NCI-H1436 treated with DMSO at 0.1 percent for 48 hours (cell line): ENCODE measurements at places on chromosomes 5 and 9.
A peak's percentile ranks its signal among the peaks of the same experiment; 100 is the strongest.

GRCh38 chr9:110078604-110079003 lies 129.4 kb downstream of the C9orf152 start:
- peak; percentile 60 for DNase-seq

- DNase-seq: no peak
These were observed 8.3 kb upstream of the RETREG1 start for GRCh38 chr5:16625096-16625495.

- no peak for DNase-seq
These were observed 32.7 kb upstream of the KCNMB1 start for GRCh38 chr5:170421826-170422225.

GRCh38 chr5:158392753-158393152 lies 533.8 kb upstream of the CLINT1 start:
- no peak for DNase-seq

- DNase-seq: no peak
These were observed 176.3 kb downstream of the NPR3 start for GRCh38 chr5:32887390-32887789.

- DNase-seq: no peak
These were observed 31.7 kb upstream of the IRX4 start for GRCh38 chr5:1914471-1914870.

DNA sequence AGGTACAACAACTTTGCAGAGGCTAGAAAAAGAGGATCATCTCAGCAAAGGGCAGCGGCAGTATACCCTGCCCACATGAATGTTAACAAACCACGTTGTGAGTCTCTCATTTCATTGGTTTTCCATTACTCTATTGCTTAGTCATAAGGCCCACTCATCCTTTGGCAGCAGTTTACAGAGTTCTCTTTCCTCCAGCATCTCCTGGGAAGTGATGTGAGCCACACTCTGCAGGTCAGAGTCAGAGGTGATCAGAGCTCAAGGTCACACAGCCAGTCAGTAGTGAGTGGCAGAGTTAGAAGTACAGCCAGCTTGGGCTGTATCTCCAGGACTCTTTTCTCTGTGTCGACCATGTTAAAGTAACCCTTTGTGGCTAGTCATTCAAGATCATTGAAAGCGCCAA lies 599.6 kb upstream of the GRAMD2B start:
- DNase-seq: no peak

GRCh38 chr9:116945817-116946216 lies 258.7 kb downstream of the TRIM32 start:
- no peak for DNase-seq

DNA sequence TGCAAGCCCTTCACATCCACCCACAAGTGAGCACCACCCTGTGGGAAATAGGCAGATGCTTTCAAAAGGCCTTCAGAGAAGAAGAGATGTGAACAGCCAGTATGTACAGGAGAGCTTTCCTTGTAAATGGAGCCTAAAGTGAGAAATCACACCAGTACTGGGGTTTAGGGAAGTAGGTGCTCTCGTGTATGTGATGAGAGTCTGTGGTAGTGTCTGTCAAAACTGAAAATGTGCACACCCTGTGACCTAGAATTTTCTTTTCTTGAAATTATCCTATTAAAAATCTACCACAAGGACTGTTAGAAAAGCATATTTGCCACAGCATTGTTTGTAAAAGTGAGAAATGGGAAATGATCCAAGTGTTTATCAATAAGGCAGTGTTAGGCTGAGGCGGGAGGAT lies 16.6 kb downstream of the OTULINL start:
- DNase-seq: no peak

GRCh38 chr9:32128546-32128945 lies 255.9 kb upstream of the ACO1 start:
- no peak for DNase-seq

DNA sequence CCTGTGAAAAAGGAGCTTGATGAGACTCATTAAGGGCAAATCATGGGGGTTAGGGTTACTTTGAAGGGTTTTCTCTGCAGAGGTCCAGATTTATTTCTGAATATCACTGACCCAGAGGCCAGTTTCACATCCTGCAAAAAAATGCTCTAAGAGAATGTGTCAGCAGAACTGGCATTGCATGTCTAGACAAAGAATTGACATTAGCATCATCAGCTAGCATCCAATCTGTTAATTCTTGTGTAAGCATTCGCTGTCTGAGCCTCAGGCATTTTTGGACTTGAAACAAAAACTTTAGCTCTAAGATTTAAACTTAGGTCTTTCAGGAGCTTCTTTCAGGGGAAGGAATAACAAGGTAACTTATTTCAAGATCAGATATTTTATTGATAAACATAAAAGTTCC lies 187.9 kb upstream of the ELL2 start:
- no peak for DNase-seq

GRCh38 chr9:127980706-127981558 lies at the start of gene EEIG1:
Gene EEIG1, minus strand, starts transcription at chr9:127980989. Its CDS starts 852 bp downstream, at chr9:127980137.
- peak; percentile 55 for DNase-seq

GRCh38 chr9:8724284-8725018 lies 924.9 kb upstream of the DMAC1 start:
- DNase-seq: no peak

- no peak for DNase-seq
These were observed 62.0 kb downstream of the SUSD1 start for GRCh38 chr9:112112941-112113681.

- no peak for DNase-seq
These were observed 5.1 kb upstream of the SPIN1 start for GRCh38 chr9:88383176-88383575.

GRCh38 chr5:124537107-124537506 lies 209.3 kb downstream of the ZNF608 start:
- DNase-seq: no peak

DNA sequence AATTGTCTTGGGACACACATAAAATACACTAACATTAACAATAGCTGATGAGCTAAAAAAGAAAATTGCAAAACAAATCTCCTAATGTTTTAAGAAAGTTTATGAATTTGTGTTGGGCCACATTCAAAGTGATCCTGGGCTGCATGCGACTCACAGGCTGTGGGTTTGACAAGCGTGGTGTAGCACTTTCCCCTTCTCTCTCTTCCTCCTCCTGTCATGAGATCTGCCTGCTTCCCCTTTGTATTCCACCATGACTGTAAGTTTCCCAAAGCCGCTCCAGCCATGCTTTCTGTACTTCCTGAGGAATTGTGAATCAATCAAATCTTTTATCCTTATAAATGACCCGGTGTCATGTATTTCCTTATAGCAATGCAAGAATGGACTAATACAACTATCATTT lies 178.0 kb downstream of the TLR4 start:
- no peak for DNase-seq

- DNase-seq: no peak
These were observed 220.5 kb downstream of the SLC12A2 start for GRCh38 chr5:128304088-128304487.

- no peak for DNase-seq
These were observed 172.0 kb downstream of the NSG2 start for GRCh38 chr5:174217527-174217926.

- DNase-seq: no peak
These were observed 11.3 kb downstream of the FLT4 start for GRCh38 chr5:180637962-180638680.

- DNase-seq: no peak
These were observed 1.3 kb upstream of the ISL1 start for GRCh38 chr5:51381761-51382474.

GRCh38 chr9:100269656-100270055 lies 83.1 kb downstream of the TEX10 start:
- no peak for DNase-seq

DNA sequence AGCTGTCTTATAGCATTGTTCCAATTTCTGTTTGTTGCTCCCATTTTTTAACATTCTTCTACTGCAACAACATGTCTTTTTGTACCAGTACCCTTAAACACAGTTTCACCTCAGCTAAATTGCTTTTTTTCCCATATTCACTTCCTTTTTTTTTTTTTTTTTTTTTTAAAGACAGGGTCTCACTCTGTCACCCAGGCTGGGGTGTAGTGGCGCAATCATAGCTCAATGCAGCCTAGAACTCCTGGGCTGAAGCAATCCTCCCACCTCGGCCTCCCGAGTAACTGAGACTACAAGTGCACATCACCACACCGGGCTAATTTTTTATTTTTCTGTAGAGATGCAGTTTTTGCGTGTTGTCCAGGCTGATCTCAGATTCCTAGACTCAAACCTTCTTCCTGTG lies 161.3 kb downstream of the NIPBL start:
- DNase-seq: no peak

DNA sequence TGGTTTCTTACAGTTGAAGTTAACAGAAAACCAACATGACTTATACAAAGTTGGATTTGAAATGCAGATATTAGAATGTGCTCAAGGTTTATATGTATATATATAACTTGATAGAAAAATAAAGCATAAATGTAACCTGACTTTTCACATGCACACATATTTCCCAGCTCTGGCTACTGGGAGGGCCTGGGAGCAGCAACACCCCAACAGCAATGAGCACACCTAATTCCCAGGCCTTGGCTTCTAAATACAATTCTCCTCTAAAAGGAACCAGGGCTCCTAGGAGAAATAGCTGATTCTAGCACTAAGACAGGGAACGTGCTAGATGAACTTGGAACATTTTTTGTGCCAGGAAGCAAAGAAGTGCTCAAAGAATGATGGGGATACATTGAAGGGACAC lies 42.1 kb downstream of the DENND1A start:
- no peak for DNase-seq

DNA sequence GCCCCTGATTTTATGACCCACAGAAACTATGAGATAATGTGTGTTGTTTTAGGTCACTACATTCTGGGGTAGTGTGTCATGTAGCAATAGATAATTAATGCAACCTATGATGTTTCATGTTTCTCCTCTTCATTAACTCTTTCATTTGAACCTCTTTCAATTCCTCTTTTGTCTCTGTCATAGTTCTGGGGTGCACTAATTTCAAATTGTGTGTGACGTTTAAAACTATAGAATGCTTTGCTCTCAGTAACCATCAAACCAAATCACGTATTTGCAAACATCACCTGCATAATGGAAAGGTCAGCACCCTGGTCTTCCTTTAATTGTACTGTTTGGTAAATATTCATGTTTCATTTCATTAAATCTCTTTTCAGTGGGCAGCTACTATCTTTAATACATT lies 621.6 kb downstream of the TLR4 start:
- DNase-seq: no peak

DNA sequence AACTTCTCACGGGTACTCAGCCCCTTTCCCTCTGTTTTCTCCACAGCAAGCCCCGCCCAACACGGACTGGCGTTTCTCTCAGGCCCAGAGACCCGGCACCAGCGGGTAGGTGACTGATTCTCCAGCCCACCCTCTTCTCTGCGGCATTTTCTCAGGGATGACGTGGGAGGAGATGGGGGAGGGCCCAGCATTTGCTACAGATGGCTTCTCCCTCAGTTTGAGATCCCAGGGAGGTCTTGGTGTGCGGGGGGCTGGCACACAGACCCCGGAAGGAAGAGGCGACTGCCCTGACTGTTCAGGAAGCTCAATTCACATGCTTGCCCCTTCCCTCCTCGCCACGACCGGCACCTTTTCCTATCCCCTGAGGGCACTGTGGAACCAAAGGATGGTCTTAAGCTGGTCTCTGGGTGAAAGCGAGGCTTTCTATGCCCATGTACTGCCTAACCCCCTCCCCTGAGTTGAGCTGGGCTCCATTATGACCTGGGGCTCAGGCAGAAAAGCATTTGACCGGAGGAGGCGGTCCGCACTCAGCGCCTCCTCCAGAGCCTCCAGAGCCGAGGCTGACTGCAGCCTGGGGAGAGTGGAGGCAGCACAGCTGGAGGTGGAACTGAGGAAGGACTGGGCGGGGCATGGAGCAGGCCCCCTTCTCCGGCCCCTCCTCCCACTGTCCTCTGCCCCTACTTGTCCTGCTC lies 6.0 kb downstream of the PCDHGC5 start:
- no peak for DNase-seq

- DNase-seq: no peak
These were observed 116.7 kb downstream of the WDR70 start for GRCh38 chr5:37495668-37496347.

DNA sequence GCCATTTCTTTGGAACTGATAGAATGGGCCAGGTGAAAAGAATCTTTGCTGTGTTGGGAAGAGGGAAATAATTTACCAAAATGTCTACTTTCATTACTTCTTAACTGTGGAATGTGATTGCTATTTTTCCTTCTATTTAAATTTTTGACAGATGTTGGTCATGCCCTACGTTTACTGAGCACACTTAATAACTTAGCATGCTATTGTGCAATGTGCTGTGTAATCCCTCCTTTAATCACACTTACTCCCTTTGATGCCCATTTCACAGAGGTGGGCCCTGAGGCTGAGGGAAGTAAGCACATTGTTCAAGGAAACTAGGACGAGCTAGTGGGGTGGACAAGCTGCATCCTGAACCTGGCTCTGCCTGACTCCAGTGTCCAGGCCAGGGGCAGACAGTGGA lies 47.8 kb upstream of the INSYN2B start:
- no peak for DNase-seq

- DNase-seq: no peak
These were observed 18.5 kb upstream of the ANXA1 start for GRCh38 chr9:73133022-73133651.

- DNase-seq: no peak
These were observed 105.5 kb upstream of the CPEB4 start for GRCh38 chr5:173782671-173783101.

- no peak for DNase-seq
These were observed 99.1 kb upstream of the RUFY1 start for GRCh38 chr5:179451114-179451827.

DNA sequence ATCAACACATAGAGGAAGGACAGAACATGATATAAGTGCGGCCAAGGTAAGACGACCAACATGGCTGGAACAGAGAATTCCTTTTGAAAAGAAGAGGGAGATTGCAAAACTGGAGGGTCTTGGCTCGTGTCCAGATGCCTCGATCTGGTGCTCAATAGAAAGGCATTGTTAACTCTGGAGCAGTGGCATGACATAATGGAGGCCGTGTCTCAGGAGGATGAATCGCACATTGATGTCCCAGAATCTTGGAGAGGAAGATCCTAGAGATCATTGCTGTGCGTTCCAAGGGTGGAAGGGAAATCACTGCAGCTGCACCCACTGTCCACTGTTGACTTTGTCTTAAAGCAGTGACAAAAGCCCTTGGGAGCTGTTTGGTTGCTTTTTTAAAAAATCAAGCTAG lies 30.9 kb downstream of the GRAMD2B start:
- DNase-seq: no peak
